ENCODE measurements at places on chromosomes 2 and 18.

- no peak for DNase-seq
Measured at GRCh38 chr2:52818958-52819357, 948.6 kb upstream of the CHAC2 start.

- no peak for DNase-seq
Measured at GRCh38 chr2:222656526-222657446, 894 bp upstream of the FARSB start.

- DNase-seq, result peak; percentile 74
Measured at GRCh38 chr2:8680822-8681760, 765 bp upstream of the ID2 start.

- no peak for DNase-seq
Measured at GRCh38 chr2:144248350-144249034, 271.4 kb downstream of the ZEB2 start.

Data from activated naive CD8-positive, alpha-beta T cell treated with anti-CD3 and anti-CD28 coated beads, Interleukin-2, amount 50 U/mL, for 16 hours (primary cell).